ENCODE measurements at places on chromosomes 11 and 22.

DNA sequence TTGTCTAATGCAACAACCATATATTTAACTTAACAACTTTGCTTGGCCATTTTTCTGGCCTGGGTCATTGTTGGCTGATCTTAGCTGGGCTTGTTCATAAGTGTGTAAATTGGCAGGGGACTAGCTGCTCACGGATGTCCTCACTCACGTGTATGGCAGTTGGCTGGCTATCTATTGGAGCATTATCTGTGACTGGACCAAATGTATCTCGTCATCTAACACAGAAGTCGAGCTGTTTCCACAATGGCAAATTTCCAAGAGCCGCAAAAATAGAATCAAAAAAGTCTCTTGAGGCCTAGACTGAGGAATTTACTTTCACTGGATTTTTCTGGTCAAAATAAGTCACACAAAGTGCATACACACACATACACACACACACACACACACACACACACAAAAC lies 893.3 kb downstream of the FAM181B start:
- DNase-seq = no peak

DNA sequence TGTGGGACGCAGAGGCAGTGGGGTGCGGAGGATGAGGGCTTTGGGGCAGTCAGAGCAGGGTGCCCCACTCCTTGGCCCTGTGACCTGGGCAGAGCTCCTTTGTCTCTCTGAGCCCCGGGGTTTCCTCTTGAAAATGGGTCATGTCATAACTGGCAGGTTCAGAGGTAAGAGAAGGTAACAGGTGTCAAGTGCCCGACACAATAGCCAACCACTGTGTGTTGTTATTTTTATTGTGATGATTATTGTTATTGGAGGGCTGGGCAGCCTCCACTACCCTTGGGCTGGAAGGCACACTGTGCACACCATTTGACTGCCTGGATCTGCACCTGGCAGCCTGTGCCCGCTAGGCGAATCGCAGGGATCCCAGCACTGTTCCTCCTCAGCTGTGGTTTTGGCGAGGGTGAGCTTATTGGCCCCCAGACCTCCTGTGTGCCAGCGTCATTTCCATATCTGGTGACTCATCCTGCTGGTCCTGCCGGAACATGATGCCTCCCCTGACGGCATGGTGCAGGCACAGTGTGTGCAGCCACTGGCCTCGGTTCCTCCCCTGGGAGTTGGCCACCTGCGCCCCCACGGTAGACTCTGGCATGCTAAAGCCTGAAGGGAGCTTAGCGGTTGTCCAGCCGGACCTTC lies 15.4 kb upstream of the SOX10 start:
- no peak for DNase-seq

GRCh38 chr11:61342207-61342803 lies 9.3 kb downstream of the TKFC start:
- no peak for DNase-seq

GRCh38 chr11:111949519-111950426 lies 12.6 kb downstream of the DIXDC1 start:
- no peak for DNase-seq

DNA sequence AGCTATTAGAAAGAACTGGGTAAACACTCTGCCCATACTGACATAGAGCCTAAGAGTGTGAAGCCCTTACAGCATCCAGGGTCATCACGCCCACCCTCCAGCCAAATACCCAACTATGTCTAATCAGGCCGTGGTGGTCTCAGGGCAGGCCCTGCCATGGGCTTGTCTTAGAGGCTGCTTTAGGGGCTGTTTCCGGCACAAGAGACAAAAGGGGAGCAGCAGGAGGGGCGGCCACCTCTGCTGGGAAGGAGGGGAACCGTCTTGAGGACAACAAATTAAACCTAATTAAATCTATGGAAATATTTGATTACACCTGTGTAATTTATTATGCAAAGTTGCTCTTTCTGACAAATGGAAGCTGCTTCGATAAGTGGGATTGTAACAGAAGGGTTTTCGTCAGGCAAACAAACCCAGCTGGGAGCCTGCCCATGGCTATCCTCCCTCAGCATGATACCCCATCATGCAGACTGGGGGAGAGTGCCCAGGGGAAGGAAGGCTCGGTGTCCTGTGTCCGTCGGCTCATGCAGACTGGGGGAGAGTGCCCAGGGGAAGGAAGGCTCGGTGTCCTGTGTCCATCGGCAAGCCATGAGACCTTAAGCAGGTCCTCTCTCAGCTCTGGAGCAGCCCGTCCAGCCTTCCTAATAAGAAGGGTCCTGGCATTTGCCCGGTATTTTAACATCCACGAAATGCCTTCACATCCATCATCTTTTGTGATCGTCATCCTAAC lies 163.6 kb upstream of the B3GAT1 start:
- DNase-seq = no peak

DNA sequence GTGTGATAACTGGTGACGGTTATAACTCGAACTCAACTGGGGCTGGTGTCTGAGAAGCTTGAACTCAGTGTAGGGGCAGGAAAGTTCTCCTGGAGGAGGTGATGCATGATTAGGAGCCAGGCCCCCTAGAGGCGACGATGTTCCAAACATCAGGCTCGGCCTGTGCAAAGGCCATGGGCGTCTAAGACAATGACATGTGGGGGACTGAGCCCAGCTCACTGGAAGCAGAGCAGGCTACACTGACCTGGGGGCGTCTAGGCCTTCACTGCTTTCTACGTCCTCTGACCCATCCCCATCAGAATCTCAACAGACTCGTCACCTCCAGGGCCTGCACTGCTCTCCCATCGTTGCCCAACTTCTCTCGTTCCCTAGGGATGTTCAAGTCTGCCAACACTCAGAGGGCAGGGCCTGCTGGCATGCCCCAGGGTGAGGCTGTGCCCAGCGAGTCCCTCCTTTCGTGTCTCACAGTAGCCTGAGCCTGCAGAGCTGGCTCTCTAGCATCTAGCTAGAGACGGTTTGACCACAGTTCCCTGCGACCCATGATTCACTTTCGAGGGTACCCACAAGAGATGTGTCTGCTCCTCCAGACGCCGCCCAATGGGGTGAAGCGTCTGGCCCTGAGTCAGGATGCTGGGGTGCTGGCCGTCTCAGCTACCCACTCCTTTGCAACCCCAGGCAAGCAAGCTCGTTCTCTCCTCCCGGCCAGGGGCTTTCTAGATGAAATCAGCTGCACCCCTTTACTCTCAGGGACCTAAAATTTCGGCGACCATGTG lies 1.1 kb upstream of the ATG16L2 start:
- DNase-seq = peak; percentile 60

DNA sequence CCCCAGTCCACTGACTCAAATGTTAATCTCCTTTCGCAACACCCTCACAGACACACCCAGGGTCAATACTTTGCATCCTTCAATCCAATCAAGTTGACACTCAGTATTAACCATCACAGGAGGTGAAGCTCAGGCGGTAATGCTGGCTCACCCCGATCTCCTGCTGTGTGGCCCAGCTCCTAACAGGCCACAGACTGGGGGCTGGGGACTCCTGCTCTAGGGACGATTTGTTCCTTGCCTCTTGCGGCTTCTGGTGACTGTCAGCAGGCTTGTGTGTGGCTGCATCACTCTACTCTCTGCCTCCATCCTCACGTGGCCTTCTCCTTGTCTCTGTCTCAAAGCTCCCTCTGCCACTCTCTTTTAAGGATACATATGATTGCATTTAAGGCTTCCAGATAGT lies 45.0 kb downstream of the SPON1 start:
- no peak for DNase-seq

DNA sequence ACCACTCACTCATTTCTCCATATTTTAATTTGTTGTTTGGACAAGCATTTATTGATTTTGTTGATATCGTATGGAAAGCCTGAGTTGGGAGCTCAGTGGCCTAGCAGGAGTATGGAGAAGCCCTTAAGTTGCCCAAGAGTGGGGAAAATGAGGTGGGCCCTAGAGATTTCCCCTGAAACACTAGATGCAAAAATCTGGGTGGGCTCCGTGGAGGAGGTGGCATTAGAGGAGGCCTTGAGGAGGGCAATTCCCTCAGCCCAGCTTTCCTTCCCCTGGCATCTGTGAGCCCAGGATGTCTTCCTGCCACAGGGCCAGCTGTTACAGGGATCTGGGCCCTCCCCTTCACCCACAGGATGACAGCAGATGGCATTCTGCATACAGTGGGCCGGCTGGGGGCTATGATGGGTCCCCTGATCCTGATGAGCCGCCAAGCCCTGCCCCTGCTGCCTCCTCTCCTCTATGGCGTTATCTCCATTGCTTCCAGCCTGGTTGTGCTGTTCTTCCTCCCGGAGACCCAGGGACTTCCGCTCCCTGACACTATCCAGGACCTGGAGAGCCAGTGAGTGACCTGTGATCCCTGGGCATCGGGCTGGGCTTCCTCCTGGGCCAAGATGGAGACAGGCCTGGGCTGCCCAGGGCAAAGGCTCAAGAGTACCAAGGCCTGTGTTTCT lies 21.6 kb upstream of the SLC22A12 start:
- DNase-seq = no peak
